ENCODE measurements at places on chromosomes 6 and 20.

DNA sequence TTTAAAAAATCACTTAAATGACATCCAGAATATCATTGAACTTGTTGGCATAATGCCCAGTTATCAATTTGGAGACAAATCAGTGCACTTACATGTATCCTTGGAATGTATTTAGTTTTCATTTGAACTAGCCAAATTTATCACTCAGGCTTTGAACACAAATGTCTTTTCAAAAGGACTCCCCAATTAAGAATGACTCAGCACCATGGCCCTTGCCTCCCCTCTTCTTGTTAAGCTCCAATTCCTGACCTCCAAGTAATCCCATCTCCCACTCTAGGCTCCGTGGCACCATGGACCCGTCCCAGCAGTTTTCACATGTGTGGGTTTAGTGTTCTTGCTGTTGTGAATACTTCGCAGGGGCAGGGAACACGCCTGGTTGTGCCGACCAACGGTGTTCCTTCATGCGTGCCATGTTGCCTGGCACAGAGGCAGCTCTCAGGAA lies 2.7 kb downstream of the AKAP12 start:
- DNase-seq = no peak

GRCh38 chr6:2658788-2659187 lies 91.9 kb downstream of the MYLK4 start:
- DNase-seq = no peak

DNA sequence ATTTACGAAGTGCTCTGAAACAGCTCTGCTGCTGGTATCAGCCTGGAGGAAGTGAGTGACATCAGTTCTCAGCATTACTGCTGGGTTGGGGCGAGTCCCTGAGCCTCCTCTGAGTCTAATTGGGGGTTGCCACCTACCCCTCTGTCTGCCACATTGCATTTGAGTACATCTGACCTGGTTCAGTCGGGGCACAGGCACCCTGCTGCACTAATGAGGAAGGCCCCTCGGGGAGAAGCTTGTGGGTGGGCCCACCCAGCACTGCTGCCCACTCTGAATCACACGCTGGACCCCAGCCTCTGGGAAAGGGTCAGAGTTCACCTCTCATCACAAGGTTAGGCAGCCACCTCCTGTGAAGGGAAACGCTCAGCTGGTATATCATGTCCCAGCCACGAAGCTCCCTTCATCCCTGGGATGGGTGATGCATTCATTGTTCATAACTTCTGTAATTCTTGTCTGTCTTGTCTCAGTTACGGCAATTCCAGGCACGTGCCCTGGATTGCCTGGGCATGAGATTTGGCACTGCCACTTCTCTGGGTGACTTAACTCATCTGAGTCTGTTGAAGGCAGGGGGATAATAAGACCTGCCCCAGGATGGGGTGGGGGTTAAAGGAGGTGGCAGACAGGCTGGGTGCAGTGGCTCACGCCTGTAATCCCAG lies 13.3 kb downstream of the DNMT3B start:
- no peak for DNase-seq

DNA sequence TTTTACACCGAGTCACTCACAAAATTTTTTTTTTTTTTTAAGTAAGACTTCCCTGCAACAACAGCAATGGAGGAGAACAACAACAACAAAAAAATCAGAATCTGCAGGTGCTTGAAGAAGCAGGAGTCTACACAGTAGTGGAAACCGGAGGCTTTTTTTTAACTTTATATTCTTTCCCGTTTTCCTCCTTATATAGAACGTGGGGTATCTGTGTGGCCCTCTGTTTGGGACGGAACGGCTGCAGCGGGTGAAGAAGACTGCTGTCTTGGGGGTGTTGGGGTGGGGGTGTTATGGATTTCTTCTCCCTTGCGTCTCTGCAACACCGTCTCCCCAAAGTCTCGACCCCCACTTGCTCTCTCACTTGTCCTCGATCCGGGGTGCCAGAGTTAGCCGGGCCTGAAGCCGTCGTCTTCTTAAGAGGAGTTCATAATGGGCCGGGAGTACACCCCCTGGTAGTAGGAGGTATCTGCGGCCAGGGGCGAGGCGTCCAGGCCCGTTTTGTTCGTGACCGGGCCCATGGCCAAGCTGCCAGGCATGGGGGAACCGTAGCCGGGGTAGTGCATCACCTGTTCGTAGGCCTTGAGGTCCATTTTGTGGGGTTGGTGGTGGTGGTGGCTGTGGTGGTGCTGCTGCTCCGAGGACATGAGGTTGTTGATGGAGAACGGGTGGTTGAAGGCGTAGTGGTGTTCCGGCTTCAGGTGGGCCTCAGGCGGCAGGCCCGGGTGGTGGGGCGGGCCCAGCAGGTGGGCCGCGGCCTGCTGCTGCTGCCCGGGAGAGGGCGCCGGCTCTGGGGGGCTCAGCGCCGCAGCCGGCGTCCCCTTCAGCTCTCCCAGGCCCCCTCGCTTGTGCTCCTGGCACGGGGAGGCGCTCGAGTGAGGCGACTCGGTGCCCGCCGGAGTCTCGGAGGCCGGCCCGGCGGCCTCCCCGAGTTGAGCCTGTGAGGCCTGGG lies 2.7 kb downstream of the FOXA2 start:
- no peak for DNase-seq

GRCh38 chr20:32535953-32536823 lies 48.9 kb downstream of the NOL4L start:
- DNase-seq = no peak

DNA sequence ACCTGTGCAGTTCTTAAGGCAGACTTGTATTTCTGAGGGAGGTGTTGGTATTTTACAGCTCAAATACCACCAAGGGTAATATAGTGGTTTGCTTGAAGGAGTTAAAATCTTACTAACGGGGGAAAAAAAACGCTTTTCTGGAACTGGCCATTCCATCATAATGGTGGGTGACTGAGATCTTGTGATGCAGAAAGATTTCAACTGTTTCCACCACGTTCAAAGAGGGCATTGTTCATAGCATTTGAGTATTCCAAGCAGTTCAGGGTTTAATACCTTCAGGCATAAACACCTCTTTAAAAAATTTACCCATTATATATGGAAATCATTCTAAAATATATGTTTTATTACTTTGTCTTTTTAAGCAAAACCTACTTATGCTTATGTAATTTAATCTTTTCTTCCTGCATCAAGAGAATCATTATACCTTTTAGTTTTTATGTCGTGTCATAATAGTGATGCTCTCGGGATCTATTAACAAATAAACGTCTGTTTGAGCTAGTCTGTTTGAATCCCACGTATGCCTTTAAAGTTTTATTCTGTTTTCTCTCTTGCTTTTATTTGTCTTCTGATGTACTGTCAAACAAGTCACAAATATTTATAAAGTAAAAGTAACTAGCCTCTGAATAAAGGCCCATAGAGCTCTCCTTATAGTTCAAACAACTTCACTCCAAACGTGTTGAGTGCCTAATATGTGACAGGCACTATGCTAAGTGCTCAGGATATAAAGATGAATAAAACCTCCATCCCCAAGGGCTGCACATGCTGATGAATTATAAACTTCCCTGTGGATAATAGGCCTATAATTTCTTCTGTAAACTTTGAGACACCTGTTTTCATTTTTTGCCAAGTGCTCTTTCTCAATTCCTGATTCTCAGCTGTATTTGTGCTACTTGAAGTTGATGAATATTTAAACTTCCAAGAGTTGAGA lies 298.8 kb upstream of the FERMT1 start:
- DNase-seq = no peak

DNA sequence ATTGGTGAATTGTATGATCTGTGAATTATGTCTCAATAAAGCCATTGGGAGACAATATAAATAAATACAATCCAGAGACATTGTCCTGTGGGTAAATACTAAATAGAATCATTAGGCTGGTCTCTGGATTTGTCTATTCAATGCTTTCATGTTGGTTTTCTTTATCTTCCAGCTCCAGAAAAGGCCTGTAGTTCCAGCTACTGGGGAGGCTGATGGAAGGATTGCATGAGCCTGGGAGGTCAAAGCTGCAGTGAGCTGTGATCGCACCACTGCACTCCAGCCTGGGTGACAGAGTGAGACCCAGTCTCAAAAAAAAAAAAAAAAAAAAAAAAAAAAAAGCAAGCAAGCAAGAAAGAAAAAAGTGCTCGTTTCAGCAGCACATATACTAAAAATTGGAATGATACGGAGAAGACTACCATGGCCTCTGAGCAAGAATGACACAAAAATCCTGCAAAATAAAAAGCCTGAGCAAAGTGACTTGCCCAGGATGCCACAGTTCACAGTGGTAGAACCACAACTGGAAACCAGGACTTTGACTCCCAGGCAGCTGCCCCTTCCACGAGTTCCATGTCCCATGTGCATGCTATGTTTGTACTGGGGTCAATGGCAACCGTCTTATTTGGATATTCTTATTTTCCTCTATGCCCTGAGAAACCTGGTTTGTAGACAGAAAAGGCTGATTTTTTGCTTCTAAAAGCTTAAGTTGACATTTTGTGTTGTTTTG lies 33.6 kb upstream of the GMPR start:
- DNase-seq = no peak

DNA sequence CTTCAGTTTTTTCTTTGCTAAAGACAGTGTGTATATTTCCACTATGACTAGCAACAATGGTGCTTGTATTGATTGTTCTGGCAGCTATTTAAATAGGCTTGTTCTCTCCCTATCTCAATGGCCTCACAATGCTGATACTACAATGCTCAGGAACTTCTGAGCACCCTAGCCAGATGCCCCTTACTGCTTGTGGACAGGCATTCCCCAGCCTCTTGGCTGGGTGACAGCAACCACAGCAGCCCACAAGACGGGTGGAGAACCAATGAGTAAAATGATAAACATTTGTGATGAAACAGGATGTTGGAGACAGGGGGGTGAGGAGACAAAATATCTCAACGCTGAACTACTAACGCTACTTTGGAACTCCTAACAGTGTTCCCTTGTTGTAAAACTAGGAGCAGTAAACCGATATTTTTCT lies 42.3 kb downstream of the HIVEP2 start:
- DNase-seq = peak; percentile 95

Data from HFFc6 (cell line).